ENCODE measurements at places on chromosomes 4 and X. TPM values are rescaled to one million over a fixed set of nuclear protein-coding genes. Genes with fewer than 3 reads are reported as not detected.
A peak's percentile ranks its signal among the peaks of the same experiment; 100 is the strongest.

- no peak for DNase-seq
These were observed 691.9 kb downstream of the TECRL start for GRCh38 chr4:63717384-63717783.

GRCh38 chr4:18042754-18043153 is 21.2 kb upstream of the LCORL start:
- DNase-seq, result no peak

The ITM2A gene
- total RNA-seq, result not detected

The WDR45 gene
- total RNA-seq, result 56.0 TPM

GRCh38 chrX:7330556-7330955 is 182.6 kb upstream of the PUDP start:
- DNase-seq, result peak; percentile 35

The USP26 gene
- not detected for total RNA-seq

The ASB12 gene
- not detected for total RNA-seq

GRCh38 chrX:16418650-16419049 is 231.3 kb upstream of the S100G start:
- DNase-seq, result no peak

The RBM3 gene
- total RNA-seq, result 121 TPM

DNA sequence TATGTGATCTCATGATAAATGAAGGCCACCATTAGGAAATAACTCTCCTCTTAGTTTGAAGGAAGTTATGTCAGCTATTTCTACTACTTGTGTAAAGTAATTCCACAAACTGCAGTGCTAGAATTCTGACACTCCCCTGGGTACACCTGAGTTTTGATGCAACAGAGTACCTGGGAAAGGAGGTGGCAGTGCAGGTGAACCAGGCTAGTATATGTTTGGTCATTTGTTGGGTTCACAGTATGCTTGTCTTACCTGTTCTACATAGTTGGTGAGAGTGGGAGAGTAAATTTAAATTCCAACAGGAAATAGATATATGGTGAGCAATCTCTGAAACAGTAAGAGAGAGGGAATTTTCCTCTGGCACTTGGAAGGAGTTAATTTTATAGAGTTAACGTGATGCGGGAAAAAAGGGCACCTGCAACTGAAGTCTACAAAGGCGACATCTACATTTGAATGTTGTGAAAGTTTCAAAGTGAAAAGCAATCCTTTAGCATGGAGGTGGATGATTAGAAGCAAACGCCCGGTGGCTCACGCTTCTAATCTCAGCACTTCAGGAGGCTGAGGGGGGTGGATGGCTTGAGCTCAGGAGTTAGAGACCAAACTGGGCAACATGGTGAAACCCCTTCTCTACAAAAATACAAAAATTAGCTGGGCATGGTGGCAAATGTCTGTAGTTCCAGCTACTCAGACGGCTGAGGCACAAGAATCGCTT is 8.3 kb upstream of the SLC10A6 start:
- no peak for DNase-seq

GRCh38 chr4:153518637-153519389 is 52.7 kb downstream of the TMEM131L start:
- DNase-seq, result no peak

GRCh38 chr4:1772853-1773538 is 20.1 kb upstream of the FGFR3 start:
- DNase-seq, result no peak

GRCh38 chrX:46587753-46588171 is 14.2 kb downstream of the CHST7 start:
- no peak for DNase-seq

- no peak for DNase-seq
These were observed 5.2 kb upstream of the EFNB1 start for GRCh38 chrX:68823413-68824151.

DNA sequence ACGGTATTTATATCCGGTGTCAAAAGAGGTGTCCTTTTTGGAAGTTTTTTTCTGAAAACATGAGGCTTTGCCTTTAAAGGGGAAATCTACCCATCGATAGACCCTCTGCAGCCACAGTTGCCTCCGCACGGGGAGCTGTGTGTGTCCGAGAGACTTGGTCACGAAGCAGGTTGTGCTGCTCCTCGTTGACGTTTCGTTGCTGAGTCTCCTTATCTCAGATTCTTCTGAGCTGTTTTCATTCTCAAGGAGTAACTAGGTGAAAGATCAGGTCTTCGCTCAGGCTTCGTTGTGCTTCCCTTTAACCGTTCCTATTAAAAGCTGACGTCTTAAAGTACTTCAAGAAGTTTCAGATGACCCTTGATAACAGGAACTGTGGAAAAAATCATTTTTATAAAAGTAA is 23.8 kb downstream of the TRMT44 start:
- DNase-seq, result no peak

- no peak for DNase-seq
These were observed 93.0 kb downstream of the HDAC8 start for GRCh38 chrX:72479324-72480274.

The RASGEF1B gene
- not detected for total RNA-seq

- no peak for DNase-seq
These were observed 189.1 kb upstream of the POU3F4 start for GRCh38 chrX:83319023-83319422.

The ERVMER34-1 gene
- total RNA-seq, result 0.32 TPM

The WAS gene
- total RNA-seq, result not detected

GRCh38 chr4:11615601-11616000 is 186.9 kb upstream of the HS3ST1 start:
- peak; percentile 20 for DNase-seq

The ARHGAP36 gene
- total RNA-seq, result not detected

- DNase-seq, result no peak
These were observed 60.9 kb upstream of the CLCN4 start for GRCh38 chrX:10095698-10096432.

Data from fibroblast of villous mesenchyme (primary cell).